ENCODE measurements at places on chromosomes 13 and 19.

DNA sequence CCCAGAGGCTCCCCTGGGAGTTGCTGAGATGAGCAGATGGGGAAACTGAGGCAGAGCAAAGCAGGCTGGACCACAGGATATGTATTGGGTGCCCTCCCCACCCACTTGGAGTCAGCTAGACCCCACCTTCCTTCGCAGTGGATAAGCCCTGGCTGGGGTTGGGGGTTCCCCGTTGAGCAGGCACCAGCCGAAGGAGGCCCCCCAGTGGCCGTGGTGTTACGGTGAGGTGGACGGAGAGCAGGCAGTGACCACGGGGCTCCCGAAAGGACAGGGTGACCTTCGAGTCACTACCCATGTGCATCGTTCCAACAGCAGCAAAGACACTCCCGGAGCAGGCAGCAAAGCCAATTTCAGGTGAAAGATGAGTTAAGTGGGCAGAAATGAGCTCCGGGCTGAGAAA lies 62.4 kb upstream of the ADGRE5 start:
- no peak for DNase-seq

DNA sequence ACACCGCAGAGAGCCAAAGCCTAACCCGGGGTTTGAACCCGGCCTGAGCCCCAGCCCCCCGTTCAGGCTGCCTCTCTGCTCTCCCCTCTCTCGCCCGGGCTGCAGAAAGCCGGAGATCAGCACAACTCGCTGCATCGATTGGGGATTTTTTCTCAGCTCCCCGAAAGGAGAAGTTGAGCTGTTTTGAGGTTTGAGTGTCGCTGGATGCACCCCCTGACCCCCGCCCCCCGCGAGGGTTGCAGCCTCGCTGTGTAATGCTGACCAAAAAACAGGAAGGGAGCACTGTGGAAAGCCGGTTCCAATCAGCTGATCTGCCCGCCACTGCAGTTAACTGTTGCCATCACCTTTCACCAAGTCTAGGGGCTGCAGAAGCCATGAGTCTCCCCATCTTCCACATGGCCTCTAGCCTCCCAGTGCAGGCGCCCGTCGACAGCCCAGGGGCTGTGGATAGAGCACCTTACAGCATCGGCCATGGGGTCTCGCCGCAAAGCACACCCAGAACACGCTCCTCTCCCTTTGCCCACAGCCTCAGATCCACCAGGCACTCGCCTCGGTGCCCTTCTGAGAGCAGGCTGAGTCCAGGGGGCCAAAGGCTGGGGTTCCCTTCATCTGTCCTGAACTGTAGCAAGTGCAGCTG lies 34.5 kb downstream of the MYO9B start:
- DNase-seq = no peak

- no peak for DNase-seq
Observed at GRCh38 chr19:50897612-50898011, 13.6 kb downstream of the KLK4 start.

DNA sequence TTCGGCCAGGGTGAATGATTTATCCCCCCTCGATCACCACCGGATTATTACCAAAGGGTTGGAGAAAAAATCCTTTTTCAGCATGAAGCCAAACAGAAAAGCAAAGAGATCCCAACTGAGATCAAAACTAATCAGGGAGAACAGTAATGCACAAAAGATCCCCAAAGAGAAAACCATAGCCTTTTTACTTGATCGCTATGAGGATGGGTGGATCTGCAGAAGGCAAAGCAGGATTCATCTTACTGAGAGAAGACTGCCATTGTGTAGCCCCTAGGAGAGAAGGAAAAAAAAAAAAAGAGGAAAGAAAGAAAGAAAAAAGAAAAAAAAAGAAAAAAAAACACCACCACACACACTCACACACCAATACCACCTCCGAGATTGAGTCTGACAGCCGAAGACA lies at the start of gene FGF14:
TSS of gene FGF14 (minus strand) at position 283 of the 400 bp plus-strand sequence.
- no peak for DNase-seq

DNA sequence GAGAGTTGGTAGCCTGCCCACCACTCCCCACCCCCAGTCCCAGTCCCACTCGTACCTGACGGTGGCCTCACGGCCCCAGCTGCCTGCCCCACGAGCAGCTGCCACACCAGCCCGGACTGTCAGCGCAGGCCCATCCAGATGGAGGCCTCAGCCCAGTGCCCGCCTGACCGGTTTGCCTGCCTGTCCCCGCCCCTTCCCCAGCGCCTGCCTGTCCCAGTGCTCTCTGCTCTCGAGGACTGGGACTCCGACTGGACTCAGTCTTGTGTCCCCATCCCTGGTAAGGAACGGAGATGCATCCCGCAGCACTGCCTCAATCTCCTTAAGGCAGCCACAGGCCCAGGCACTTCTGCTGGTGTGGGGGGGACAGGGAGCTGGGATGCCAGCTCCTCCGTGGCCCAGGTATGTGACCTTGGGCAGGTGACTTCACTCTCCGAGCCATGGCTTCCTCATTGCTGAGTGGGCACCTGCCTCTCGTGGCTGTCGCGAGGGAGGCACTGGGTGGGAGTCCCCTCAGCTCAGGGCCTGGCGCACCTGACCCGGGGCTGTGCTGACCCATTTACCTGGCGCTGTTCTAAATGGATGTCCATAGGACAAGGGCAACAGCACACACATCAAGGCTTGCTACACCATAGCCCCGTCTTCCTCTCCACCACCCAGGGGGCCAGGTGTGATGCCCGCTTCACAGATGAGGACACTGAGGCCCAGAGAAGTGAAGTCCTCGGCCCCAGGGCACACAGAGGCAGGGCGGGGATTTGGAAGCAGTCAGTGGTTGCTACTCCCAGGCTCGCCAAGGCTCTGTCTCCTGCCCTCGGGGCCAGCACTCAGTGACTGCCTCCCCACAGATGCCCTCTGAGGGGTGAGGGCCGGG lies at the start of gene NKPD1:
TSS of gene NKPD1 (minus strand) at position 113 of the 868 bp plus-strand sequence. CDS start 832 bp downstream, outside the sequence.
- no peak for DNase-seq

- DNase-seq = no peak
Observed at GRCh38 chr13:111882351-111882750, 184.6 kb upstream of the SOX1 start.

Measured in NCI-H1436 (cell line).